Stimulated activated naive CD8-positive, alpha-beta T cell treated with anti-CD3 and anti-CD28 coated beads, Interleukin-15, amount 100 ng/mL, for 72 hours (primary cell): ENCODE measurements at places on chromosomes 2 and 18.

- DNase-seq: no peak
Observed at GRCh38 chr2:220880623-220881596, 691.2 kb downstream of the EPHA4 start.

GRCh38 chr2:171522788-171523087 is 464 bp downstream of the CYBRD1 start:
- DNase-seq: no peak

GRCh38 chr2:240060977-240061591 is 7.8 kb upstream of the OR6B3 start:
- peak; percentile 34 for DNase-seq

DNA sequence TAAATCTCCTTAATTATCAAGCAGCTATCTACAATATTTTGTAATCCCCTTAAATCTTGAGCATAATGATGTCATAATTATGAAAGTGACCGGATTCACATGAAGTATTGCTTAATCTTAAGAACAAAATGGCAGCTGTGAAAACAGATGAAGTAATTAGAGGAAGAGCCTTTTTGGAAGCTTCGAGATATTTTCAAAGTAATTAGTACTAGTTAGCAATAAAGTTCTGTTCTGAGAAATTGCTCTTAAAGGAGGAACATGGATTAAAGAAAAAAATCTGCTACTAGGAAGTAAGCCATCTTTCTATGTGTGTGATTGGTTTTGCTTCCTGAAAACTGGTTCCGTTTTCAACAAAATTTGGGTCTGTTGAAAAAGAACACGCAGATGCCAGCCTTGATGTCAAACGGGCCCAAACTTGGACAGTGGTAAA is 18.3 kb downstream of the CLUL1 start:
- DNase-seq: no peak

DNA sequence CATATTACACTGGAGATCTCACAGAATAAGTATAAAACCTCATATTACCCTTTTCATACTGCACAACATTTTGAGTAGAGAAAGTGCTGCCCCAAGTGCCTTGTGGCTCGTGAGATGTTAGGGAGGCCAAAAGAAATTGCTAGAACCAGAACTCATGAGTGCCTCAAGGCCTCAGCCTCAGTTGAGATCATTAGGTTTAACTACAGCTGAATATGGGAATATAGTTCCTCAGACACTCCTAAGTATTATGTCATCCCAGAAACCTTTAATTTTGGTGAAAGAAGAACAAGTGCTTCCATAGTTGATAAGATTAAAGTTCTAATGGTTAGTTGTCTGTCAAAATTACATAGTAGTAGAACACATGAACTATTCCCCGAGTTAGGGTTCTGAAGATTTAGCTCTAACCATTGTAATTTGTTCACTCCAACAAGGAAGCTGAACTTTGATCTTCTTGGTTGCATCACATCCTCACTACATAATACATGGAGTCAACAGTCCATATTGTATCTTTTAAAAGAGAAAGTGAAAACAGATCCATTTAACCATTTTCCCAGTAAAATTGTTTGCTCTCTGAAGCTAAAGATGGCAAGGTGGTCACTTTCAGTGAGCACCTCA is 9.6 kb upstream of the AQP4 start:
- no peak for DNase-seq

DNA sequence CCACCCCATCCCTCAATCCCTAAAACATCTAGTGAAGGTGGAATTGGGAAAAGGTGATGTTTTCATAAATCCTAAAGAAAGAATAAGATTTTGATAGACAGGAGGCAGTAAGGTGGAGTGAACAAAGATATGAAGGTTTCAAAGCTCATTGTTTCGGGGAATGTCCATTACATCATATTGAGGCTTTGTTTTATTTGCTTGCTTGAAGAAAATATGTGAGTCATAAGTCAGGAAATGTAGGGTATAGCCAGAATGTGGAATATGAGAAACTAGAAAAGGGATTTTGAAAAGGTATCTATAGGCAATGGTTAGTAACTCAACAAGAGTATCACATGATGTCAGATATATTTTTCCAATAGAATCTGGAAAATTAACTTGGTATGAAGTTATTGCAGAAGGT is 1178.5 kb upstream of the ACVR2A start:
- DNase-seq: no peak

DNA sequence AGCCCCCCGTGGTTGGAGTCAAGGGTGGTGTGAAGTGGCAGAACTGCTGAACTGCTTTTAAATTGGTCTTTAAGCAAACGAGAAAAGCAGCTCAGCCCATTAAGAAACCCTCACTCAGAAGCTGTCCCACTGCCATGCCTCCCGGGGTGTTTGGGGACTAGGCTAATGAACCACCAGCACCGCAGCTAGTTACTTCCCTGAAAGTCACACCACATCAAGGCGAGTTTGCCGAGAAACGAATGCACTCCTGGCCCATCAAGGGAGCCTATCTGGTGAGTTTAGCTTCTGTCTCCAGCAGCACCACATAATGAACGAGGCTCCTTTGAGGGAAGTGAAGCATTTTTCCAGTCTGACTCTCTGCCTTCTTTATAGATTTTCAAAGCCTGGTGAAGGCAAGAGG is 14.6 kb upstream of the ALK start:
- DNase-seq: no peak

GRCh38 chr18:72171596-72171995 is 372.5 kb downstream of the CBLN2 start:
- DNase-seq: no peak

DNA sequence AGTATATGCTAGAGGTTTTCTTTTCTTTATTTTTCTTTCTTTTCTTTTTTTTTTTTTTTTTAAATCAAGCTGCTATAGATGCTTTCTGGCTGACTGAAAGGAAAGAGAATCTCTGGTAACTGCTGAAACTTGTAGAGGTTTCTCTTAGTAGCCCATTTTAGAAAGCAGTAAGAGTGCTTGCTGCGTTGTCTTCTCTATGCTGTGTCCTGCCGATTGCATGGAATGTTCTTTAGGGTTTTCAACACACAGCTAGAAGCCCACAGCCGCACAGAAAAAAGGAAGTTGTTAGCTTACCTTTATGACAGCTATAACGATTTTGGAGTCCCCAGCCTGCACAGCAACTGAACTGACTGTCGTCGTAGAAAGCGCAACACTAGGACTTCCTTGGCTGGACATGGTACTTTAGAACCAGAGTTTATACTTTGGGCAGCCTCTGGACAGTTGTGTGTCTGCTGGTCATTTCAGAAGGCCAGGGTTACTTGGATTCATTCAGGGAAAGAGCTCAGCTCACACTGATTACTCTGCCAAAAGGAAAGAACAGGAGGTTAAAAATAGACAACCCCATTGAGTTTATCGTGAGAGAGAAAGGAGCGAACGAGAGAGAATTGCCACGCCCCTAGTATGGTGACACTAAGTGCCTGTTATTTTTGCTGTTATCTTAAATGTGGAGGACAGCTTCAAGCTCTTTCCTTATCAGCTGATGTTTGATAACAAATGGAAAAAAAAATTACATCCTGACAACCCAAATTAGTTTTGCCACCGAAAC is at the start of gene CCDC141:
TSS of gene CCDC141 (minus strand) at position 592 of the 766 bp plus-strand sequence. CDS start at position 396, 196 bp downstream.
- peak; percentile 35 for DNase-seq

DNA sequence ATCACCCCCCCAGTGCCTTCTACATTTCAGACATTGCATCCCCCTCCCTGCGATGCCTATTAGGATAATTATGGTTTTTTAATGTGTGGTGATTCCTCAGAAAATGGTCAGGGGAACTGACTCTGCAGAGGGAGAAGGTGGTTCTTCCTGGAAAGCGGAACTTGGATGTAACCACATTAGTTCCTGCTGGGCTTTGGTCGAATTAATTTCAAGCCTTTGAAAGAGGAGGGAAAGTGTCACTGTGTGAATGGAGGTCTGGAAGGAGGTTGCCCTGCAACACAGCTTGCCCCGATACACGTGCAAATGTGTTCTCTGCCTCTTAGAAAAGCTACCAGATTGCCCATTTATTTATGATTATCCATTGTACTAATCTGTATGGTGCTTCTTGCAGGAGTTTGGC is 63.2 kb upstream of the TPO start:
- no peak for DNase-seq

DNA sequence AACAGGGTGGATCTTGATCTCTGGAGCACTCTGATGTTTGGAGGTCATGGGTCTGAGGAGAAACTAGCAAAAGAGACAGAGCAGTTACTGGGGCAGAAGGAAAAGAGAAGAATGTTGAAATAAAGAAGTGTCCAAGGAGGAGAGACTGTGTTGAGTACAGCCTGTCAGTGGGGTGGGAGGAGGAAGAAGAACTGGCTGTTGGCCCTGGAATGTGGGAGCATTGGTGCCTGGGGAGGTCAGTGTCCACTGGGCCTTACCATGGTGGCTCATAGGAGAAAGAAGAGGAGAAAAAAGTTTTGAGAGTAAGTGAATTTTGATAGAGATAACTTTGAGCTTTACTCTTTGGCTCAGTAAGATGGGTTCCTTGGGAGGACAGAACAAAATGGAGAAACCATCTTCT is 499.0 kb downstream of the TXNL1 start:
- no peak for DNase-seq

- DNase-seq: no peak
Observed at GRCh38 chr2:238814815-238815214, 33.1 kb upstream of the TWIST2 start.

GRCh38 chr18:688323-688722 is 24.1 kb downstream of the ENOSF1 start:
- DNase-seq: no peak

- peak; percentile 72 for DNase-seq
Observed at GRCh38 chr2:112884869-112885505, 26.0 kb upstream of the IL37 start.

DNA sequence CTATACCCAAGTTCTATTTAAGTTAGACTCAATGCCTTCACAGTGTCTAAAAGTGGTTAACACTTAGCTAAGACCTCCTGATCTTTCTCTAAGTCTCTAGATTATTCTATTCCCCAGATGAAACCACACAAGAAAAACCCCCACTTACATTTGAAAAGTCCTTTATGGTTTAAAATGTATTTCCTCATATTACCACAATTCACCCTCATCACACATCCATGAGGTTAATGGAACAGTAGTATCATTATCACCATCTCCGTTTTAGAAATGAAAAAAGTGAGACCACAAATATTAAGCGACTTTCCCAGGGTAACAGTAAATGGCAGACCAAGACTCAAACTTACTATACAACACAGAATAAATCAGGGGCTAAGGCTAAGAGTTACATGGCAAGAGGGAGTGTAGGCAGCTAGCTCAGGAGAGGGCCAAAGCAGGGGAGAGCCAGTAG is 28.6 kb downstream of the EPG5 start:
- no peak for DNase-seq

DNA sequence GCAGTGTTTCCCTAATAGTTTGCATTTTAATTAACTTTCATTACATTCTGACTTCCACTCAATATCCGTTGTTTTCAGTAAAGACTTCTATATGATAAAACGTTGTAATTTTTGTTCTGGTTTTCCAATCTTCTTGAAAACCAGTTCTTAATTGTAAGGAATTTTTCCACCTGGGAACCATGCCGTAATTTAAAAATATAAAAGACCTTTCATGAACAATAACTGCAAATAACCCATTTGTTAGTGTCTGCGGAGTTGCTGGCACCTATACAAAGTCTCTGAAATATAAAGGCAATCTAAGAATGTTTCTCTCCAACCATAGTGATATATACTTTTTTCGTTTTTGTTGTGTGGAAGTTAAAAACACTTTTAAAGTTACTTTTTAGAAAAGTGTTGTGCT is 7.7 kb upstream of the SATB2 start:
- DNase-seq: no peak

- no peak for DNase-seq
Observed at GRCh38 chr2:186709529-186710450, 15.9 kb downstream of the FAM171B start.

- DNase-seq: peak; percentile 26
Observed at GRCh38 chr2:181241797-181242196, 215.4 kb upstream of the ITGA4 start.

DNA sequence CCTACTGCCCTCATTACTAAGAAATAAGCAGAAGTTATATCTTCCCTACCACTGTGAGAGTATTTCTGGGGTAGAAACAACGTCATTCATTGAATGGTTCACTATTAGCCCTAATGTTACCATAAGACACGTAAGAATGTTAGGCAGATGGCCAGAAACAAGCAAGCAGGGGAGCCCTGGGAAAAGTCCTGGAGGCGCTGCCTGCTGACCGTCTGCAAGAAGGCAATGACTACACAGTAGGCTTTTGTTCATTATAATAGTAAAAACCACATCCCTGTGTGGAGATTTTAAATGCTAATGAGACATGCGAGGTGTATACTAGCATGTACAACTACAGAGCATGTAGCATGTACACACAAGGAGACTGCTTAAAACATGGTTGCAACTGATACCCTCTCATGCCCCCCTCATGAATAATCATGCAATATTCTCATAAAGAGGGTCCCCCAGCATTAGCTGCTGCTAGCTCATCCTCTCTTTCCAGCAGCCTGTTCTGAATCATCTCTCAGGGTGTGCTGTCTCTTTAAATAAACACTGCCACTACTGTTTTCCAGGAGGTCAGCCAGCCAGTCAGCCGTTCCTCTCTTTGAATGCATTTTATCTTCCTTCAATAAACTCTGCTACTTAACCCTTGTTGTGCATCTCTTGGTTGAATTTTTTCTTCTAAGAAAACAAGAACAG is 23.6 kb downstream of the SUCLG1 start:
- no peak for DNase-seq

DNA sequence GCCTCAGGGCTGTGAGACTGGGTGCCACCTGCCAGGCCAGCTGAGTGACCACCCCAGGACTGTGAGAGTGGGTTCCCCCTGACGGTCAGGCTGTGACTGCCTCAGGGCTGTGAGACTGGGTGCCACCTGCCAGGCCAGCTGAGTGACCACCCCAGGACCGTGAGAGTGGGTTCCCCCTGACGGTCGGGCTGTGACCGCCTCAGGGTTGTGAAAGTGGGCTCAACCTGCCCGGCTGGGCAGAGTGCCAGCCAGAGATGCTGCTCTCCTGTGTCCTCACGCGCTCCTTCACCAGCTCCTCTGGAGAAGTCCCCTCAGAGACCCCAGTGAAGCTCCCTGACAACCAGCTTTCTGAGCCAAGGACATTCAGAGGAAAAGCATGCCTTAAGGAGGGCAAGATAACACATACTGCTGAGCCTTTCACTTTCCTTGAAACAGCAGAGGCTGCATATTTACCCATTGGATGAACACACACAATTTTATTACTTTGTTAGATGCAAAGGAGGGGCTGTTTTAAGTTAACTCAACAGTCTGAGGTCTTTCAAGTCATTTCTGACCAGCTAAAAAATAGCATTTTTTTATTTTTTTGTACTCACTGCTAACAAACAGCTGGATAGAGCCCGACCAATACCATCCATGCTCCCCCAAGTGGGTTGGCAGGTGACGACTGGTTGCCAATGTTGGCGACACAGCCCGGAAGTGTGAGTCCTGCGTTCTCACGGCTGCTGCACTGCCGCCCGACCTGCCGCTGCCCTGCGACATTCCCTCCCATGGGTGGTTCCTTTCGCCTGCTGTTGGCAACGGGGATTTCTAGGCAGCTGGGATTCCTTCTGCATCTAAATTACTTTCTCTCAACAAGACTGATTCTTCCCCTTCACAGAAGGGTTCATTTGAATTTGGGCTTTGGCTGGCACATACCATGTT is 70.7 kb downstream of the NDUFA10 start:
- DNase-seq: no peak

DNA sequence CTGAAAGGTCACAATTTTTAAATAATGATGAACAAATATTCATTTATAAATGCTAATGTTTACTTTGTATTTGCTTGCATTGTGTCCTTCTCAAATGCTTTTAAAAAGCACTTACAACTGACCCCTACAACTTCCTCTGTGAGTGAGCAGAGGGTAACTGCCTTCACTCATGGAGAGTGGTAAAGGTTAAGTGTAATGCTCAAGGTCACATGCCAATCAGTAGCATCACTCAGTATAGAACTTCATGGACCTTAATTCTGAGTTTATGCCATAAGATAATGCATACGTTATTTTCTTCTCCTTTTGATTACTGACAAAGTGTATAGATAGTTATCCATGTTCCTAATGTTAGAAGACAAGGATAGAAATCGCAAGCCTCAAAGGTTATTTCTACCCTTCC is 91.8 kb upstream of the SERTAD2 start:
- DNase-seq: no peak
